Omental fat pad (tissue), 4 donors: ENCODE measurements at places on chromosomes 6 and 20.

DNA sequence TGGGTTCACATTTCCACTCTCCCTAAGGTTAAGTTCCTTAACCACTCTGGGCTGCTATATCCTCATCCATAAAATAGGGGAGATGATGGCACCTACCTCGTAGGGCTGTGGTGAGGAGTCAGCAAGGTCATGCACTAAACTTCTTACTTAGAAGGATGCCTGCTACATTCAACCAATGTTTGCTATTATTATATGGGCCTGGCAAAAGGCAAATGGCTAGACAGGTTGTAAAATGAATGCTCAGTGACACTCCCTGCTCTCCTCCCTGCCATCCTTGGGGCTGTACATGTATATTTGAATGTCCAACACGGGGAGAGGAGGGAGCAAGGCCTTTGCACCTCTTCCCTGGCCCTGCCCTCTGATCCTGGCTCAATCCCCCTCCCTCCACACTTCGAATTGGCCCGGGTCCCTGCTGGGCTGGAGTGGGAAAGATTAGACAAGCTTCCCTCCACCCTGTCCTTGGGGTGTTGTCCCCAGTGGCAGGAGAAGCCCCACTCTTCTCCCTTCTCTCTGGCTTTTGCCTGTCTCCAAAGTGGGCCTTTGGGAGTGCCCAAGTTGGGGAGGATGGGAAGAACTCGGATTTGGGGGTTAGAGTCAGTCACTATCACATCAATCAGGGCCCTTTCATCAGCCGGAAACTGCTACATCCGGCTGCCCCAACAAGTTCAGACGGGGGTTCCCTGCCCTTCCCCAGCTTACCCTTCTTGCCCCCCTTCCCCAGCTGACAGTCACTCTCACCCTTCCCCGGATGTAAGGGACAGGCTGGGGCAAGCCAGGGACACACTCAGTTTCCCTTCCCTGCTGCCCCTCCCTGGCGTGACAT lies 36.3 kb upstream of the VEGFA start:
- no peak for DNase-seq

- no peak for DNase-seq
Observed at GRCh38 chr6:41334482-41335040, 847 bp upstream of the NCR2 start.

GRCh38 chr20:61814244-61814643 lies 251.4 kb downstream of the TAF4 start:
- DNase-seq = no peak

DNA sequence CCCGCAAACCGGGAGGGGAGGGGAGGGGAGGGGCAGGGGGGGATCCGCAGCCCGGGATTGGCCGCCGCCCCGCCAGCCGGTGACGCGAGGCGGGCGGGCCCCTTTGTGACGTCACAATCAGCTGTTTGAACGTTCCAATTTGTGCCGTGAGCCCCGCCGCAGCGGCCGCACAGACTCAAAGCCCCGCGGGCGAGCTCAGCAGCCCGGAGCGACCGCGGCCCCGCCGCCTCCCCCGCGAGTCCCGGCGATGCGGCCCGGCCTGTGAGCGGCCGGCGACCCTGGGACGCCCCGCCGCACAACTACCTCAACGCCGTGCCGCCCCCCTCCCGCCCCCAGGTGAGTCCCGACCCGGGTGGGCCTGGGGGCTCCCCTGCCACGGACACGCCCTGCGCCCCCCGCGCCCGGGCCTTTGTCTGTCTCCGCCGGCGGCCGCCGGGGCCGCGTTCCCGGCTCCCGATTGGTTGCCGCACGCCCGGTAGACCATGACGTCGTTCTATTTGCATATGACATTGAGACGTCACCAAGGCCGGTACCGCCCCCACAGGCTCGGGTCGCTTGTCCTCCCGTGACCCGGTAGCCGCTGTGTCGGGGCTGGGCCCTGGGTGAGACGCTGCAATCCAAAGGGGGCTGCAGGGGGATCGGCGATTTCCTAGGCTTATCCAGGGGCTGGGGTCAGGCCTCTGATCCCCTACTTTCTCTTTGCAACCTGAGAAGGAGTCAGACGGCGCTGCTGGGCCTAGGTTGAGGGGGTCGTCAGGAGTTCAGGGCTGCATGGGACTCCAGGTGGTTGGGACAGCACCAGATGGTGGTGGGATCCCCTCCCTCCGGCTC lies at the start of gene TP53INP2:
Gene TP53INP2, plus strand, starts transcription at position 168 of the 831 bp plus-strand sequence. CDS start 4,396 bp downstream, outside the sequence.
- DNase-seq = peak; percentile 85

DNA sequence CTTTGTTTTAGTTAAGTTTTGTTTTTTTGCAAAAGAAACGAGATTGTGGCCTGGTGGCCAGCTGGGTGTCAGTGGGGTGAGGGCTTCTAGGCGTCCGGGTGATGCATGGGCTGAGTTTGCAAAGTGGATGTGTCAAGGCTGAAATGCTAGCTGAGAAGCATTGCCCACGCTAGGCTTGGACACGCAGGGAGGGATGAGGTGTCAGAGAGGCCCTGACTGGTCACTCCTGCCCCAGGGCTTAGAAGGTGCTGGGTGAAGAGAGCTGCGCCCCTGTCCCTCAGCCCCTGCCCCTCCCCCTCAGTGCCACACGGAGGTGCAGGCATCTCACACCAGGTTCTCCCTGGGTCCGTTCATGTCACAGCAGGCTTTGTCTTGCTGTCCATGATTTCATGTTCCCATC lies 8.1 kb downstream of the OSBPL2 start:
- no peak for DNase-seq

DNA sequence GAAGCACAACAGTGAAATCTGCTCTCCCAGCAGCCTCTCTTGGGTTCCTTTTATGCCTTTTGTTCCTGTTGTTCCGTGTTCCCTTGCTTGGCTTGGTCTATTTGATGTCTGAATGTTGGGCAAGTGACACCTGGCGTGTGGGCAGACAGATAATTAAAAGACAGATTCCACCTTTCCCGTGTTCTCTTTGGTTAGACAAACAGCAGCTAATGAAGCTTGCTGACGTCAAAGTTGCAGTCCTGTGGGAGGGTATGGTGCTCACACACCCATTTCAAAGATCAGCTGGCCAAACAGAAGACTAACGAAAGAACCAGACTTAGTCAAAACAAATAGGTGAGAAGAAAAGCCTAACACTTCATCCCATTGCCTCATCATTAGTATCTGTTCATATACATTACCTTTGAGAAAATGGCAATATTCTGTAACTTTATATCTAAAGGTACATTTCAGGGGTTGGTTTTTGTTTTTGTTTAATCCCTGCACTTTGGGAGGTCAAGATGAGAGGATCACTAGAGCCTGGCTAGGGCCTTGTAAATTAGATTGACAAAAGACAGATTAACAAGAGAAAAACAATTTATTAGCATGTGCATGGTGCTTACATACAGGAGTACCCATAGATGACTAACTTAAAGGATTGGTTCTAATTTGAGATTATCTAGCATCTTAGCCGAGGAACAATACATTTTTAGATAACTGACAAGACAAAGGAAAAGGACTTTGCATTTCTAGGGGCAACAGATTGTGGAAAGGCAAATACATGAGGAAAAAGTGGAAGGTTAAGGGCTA lies 48.9 kb upstream of the TNFRSF21 start:
- DNase-seq = no peak

DNA sequence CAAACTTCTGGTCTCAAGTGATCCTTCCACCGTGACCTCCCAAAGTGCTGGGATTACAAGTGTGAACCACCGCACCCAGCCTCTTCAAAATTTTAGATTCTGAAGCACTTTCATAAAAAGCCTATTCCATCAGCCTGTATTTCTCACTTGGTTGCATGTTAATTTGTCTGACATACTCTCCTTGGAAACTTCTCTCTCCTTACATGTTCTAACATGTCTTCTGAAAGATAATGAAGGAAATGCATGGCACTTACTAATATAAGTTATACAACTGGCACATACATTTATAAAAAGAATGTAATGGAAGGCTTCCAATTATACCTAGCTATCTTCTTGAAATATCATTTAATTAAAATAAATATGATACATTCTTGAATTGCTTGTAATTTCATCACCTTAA lies 597.5 kb downstream of the TBC1D32 start:
- DNase-seq = no peak

DNA sequence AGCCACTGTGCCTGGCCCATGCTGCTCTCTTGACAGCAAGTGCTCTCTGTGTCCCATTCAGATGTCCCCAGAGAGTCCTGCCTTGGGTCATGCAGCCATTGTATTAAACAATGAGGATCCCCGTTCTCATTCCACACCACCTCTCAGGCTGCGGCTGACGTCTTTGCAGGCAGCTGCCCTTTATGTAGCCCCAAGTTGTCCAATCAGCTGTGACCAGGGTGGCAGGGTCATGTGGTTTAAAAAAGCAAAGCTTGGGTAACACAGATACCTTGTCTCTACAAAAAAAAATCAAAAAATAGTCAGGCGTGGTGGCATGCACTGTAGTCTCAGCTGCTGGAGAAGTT lies 13.2 kb downstream of the GCNT2 start:
- no peak for DNase-seq

DNA sequence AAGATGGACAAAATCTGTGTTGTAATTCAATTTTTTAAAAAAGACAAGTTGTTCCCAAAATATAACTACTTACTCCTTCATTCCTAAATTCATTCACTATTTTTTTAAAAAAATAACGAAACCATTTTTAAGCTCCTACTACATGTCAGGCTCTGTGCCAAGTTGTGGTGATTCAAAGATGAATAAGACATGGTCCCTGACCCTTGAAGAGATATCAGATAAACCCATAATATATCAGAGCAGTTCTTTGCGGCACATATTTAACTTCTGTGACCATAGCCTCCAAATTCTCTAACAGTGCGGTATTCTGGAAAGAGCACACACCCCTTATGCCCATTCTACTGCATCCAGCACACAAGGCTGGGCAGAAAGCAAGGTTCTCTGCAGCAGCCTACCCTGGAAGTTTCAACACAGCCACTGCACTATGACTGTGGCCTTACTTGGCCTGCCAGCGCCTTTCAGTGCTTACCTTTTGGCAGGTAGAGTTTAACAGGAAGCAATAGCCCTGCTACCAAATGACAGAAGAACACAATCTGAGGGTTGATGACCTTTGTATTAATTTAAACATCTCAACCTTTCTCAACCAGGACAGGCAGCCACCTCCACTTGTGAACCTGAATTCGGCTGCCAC lies 406.5 kb downstream of the BTBD9 start:
- no peak for DNase-seq

DNA sequence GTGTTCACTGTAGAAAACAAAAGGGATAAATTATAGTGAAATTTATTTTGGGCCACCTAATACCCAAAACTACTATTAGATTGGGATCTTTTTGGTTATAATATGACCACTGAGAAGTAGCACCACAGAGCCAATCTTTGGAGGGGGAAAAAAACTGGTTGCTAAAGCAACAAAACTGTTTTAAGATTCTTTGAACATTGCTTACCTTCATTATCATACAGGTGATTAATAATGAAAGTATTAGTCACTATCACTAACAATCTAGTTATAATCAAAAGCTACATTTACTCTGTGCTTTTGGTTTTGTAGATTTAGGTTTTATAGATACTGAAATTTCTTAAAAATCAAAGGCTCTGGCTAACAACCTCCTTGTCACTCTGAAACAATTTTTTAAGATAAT lies 31.7 kb downstream of the STX7 start:
- DNase-seq = no peak

DNA sequence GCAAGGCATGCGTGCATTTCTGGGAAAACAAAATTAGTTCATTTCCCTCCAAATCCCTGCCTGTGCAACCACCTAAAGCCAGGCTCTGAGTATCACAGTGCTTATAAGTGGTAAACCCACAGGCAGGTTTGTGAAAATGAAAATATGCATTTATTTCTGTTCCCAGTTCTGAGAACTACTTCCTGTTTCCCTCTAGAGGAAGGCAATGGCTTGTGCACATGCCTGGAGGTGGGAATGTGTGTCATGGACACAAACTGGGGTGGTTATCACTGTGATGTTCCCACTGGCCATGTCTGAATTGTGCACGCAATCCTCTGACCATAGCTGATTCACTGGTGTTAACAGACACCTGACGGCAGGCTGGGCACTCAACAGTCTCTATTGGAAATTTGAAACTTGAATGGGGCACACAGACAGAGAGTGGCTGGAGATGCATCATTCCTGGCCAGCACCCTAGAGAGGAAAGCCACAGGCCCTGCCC lies 26.3 kb downstream of the FAM110A start:
- DNase-seq = no peak

DNA sequence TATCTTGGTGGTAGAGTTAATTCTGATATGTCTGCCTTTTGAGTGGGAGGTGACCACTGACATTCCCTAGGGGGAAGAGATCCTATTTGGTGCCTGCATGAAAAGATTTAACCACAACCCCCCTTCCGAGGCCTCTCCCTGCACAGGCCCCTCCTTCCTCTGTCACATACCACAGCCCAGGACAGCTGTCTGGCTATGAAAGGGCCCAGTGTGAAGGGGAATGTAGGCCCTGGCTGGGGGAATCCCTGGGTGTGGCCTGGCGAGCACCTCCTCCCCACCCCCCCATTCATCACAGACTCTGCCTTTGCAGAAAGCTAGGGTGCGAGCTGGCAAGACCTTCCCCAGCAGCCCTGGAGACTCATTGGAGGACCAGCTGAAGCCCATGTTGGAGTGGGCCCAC lies 27.4 kb upstream of the MAPRE1 start:
- no peak for DNase-seq

DNA sequence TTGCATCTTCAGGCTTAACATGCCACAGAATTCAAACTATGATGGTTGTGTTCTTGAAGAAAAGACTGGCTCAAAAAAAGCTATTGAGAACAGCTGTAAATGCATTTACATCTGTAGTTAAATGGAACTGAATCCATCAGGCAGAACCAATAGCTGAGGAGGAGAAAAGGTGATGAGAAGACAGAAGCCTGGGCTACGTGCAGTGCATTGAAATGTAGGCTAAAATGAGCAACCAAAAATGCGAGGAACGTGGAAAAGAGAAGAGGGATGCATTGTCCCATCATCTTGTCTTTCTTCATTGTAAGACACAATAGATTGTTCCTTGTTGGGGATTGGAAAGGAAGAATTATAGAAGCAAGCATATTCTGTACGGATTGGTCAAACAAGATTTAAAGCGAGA lies 13.8 kb upstream of the HDDC2 start:
- DNase-seq = no peak

DNA sequence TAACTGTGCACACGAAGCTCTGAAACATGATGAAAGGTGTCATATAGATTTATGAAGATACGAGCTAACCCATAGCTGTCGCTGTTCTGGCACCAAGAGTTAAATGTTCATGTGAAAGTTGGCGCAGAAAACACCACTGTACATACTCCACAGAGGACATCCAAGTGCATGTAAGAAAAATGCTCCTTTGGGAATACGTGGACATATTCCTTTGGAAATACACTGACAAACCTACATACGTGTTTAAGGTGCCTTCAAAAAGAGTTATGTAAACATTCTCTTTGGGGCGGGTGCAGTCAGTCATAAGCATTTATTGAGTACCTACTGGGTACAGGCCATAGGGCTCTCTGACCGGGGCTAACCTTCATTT lies 723 bp upstream of the ARID1B start:
- DNase-seq = no peak
